ENCODE measurements at places on chromosomes 1 and 21.

GRCh38 chr1:25392841-25393240 is 27.8 kb downstream of the RHCE start:
- DNase-seq = no peak

DNA sequence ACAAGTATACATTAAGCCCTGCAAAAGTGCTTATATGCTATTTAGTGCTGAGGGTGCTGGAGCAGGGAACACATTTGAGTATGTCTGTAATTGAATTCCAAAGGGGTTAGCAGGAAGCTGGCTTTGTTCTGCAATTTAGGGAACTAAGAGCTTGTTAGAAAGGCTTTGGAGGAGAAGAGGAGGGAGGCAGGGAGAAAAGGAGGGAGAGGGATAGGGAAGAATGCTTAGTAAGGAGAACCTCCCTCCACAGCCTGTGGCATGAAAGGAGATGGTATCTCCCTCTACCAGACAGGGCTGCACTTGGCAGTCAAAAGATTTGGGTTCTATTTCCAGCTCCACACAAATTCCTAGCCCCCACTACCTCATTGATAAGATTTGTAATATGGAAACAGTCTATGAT is 217.8 kb downstream of the DAB1 start:
- no peak for DNase-seq

DNA sequence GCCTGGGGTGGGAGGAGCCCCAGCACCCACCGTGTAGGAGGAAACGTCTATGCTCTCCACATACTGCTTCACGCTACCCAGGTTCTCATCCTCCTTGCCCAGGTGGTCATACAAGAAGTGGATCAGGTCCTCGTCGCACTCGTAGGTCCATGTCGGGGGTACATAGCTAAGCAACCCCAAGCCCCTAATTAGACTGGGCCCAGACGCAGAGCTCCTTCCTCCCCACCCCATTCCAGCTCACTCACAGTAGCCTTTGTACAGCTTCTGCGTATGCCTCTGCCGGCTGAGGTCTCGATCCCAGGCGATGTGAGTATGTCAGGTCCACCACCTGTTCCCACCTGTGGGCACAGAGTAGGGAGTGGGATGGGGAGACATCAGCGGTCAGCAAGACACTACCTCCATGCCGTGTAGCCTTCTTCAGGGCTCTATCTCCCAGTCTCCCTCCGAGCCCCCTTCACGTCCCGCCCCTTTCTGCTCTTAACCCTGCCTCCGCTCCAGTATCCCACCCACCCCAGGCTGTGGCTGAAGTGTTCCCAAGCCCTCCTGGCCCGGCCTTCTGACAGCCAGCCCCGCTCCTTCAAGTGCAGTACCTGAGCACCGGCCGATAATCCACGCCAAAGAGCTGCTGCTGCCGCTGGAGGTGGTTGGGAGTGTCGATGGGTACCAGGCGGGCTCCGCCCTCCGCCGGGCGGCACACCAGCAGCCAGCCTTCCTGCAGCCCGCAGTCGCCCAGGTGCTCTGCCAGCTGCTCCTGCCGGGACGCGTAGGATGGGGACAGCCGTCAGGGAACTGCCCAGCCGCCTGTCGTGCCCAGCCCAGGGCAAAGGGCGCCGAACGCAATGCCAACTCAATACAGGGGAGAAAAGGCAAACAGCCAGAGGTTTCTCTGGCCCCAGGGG is 919 bp downstream of the HECTD3 start:
- peak; percentile 35 for DNase-seq

DNA sequence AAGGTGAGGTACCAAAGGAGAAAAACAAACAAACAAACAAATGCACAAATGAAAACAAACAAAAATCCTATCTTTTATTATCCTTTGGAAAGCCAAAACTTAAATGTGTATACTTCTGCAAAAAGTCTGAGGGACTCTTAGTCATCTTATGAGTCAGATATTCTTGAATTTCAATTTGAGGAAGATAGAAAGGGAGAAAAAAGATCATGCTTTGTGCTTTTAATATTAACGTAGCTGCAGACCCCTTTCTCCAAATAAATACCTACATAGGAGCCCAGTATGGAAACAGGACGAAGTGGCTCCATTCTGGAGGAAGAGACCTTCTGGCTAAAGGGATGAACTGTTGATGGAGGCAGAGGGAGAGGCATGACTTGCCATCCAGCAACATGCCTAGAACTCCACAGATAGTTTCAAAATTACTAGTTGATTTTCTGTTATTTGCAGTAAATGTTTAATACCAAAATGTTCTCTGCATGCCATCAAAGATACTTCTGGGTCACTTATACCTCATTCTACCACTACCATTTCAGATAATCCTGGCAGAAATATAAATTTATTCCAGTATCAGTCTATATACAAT is 25.4 kb downstream of the NUP210L start:
- no peak for DNase-seq

DNA sequence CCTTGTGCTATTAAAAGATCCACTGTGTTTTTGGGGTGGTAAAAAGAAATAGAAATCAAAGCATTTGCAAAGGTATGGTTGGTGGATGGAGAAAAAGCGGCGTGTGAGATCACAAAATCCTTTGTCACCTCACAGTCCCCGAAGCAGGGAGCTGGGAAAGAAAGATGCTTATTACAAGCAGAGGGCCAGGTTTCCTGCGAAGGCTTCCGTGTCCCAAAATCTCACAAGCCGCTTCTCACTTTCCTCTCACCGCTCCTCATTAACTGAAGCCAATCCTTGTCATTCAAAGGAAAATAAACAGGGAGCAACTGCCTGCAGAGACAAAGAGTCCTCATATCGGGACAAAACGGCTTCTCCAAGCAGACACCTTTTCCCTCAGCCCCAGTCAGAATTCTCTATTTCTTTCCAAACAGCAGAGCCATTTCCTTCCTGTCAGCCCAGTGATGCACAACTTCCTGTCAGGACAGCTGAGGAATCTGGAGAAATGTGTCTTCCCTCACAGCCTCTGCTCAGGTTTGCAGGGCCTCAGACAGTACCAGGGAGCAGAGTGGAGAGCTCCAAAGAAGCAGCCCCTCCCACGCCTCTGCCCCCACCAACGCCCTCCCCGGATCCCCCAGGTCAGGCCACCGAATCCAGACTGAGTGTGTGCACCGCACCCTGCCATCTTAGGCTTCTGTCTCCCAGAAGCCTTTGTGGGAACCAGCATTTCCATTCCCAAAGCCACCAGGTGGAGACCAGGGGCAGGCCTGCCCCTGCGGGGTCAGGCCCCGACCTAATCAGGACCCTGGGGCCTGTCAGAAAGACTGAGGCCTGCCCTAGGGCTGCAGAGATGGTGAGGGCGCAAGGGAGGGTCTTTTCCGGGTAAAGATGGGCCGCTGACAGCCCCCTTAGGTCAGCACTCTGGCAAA is 29.6 kb downstream of the KCNN3 start:
- DNase-seq = no peak

GRCh38 chr1:57007948-57008347 is 42.1 kb upstream of the C8B start:
- no peak for DNase-seq

GRCh38 chr1:30782361-30783255 is 25.0 kb upstream of the LAPTM5 start:
- DNase-seq = peak; percentile 71

DNA sequence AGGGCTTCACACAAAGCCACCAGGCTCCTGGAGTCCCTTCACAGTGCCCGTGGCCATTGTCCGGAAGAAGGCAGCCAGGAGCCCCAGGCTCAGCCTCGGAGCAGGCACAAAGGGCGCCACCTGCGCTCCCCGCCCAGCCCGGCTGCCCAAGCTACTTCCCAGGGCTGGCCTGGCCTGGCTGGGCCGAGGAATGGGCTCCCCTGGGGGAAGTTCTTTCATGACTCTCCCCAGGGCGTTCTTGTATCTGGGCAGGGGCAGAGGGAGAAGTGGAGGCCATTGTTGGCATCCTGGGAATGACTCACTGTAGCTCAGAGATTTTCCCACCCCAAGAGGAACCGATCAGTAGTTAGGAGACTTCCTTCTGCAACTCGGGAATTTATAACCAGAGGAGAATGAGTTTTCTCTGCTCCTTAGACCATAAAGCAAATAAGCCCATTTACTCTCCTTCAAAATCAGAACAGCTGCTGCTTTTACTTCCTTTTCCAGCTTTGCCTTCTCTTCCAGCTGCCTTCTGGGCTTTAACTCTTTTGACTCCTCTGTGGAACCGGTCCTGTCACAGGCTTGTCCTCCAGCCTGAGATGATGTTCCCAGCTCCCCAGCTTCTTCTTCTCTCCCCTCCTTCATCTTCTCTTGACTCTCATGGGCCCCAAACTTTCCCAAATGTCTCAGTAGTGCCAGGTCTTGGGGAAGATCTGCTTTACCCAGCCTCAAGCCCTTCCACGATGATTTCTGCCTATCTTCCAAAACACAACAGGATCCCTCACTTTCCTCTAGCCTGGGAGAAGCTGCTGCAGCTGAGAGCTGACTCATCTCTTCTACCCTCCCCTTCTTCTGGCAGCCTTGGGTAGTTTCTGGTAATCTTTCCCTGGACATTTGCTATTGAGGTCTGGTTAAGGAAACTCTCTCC is 118.7 kb upstream of the CD34 start:
- no peak for DNase-seq

All from stimulated activated CD4-positive, alpha-beta T cell treated with anti-CD3 and anti-CD28 coated beads, Interleukin-4, amount 100 ng/mL, for 4 hours (primary cell).